ENCODE measurements at places on chromosomes 13 and 19.

DNA sequence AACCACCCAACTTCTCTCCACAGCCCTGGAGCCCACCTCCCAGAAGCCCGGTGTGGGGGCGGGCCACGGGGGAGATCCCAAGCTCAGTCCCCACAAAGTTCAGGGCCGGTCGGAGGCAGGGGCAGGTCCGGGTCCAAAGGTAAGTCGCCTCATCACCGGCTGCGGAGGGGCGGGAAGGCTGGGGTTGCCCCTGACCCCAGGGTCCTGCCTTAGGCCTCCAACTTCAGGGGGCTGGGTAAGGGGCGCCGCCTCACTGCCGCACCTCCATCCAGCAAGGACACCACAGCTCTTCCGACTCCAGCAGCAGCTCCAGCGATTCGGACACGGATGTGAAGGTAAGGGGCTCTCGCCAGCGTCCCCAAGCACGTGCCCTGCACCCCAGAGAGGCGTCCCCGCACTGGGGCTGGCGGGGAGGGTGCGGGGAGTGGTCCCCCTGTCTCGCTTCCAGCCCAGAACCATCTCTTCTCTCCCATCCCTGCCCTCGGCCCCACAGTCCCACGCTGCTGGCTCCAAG, 358 bp downstream of the C19orf33 start:
- no peak for DNase-seq

- DNase-seq: no peak
Measured at GRCh38 chr13:94798738-94799137, 86.4 kb upstream of the SOX21 start.

GRCh38 chr13:42769650-42770049, 11.7 kb upstream of the FAM216B start:
- no peak for DNase-seq

GRCh38 chr19:6057651-6058517, 52.4 kb downstream of the RFX2 start:
- DNase-seq: peak; percentile 26

- DNase-seq: no peak
Measured at GRCh38 chr19:4052993-4053422, 13.7 kb downstream of the ZBTB7A start.

Measured in putamen (tissue), 1 donor.